NCI-H2081 (cell line): ENCODE measurements at places on chromosomes 6 and 20.

- DNase-seq, result no peak
Measured at GRCh38 chr6:144295211-144295610, 10.1 kb downstream of the UTRN start.

DNA sequence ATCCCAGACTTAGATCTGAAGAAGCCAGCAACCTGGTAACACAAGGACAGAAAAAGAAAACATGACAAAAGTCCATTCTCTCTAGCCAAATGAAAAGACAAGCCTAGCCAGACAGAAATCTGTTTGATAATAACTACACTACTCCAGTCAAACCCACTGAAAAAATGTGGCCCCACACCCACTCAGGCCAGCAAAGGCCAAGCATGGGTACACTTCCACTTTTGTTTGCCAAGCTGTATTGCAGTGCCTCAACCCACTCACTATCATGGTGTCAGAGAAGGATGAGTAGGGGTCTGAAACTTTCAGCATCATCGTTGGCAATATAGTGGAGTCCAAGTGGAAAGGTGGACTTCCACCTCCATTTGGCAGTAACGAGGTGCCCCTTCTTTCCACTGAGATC, 45.8 kb downstream of the EPM2A start:
- no peak for DNase-seq

- no peak for DNase-seq
Measured at GRCh38 chr6:20819774-20820400, 285.6 kb downstream of the CDKAL1 start.

DNA sequence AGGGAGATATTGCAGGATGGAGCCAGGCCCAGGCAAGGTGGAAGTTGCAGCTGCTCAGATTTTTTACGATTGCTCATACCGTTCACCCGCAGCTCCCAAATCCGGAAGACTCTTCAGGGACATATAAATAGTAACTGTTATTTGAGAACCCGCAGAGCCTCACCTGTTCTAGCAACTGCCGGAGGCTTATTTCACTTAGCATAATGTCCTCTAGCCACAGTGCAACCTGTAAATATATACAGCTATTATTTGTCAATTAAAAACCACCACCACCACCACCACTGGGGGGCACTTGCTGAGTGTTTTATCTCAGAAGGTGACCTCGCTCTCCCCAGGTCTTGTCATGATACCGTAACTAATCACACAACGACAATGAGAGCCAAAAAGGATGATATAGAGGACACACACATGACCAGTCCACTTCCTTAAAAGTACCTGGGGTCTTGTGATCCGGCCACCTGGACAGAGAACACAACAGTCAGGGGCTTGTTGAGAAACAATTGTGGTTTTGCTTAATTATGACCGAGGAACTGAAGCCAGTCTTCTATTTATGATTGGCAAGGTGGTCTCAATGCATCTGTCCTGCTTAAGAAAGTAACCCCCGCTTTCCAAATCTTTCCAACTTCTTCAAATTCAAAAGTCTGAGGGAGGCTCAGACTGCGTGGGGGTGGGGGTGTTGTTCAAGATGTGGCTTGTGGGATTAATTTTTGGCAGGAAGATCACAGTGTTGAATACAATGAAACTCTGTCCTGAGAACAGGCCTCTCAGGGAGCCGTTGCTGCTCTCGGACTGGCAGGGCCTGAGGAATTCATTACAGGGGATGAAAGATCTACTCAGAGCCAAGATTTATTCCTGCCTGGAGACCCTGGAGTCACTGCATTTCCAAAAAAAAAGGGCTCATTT, 107.7 kb upstream of the PRND start:
- DNase-seq, result peak; percentile 74

GRCh38 chr6:33212857-33213165, 4.5 kb downstream of the RING1 start:
- DNase-seq, result no peak

DNA sequence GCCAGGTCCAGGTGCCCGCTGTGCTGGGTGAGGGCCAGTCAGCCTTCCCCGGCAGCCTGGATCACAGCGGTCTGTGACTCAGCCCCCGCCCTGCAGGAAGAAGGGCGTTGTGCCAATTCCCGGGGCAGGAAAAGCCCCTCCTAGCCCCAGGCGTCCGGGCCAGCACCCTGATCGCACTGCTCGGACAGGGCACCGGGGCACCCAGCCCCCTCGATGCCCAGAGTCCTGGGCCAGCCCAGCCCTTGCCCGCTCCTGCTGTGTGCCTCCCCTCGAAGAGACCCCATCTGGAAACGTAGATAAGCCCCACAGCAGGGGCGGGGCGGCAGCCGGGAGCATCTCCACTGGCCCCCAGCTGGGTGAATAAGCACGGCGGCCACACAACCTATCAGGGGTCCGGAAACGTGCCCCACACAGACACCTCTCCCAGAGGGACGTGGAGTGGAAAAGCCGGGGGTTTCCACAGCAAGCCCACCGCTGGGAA, 9.9 kb downstream of the LAMA5 start:
- no peak for DNase-seq

DNA sequence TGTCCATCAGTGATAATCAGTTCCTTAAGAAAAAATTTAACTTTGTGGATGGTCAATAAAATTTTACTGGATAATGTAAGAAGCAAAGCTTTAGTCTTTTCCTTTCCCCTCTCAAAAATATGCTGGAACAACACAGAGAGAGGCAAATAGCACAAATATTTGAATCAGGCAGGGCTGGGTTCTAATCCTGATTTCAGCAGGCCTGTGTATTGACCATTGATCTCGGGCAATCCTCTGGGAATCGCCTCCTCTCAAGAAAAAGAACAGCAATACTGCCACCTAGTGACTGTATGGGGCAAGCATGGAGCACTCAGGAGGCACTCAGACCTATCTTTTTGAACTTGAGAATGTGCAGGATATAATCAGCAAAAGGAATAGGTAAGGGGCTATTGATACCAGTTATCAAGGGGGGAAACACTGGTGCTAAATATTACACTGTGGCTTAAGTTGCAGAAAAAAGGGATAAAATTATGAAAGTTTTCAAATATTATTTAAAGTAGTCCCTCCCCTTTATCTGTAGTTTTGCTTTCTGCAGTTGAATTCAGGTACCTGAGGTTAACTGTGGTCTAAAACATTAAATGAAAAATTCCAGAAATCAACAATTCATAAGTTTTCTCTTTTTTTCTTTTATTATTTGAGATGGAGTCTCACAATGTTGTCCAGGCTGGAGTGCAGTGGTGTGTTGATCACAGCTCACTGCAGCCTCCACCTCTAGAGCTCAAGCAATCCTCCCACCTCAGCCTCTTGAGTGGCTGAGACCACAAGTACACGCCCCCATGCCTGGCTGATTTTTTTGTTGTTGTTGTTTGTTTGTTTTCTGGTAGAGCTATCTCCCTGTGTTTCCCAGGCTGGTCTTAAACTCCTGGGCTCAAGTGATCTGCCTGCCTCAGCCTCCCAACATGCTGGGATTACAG, 91.8 kb upstream of the NHSL1 start:
- DNase-seq, result peak; percentile 72

DNA sequence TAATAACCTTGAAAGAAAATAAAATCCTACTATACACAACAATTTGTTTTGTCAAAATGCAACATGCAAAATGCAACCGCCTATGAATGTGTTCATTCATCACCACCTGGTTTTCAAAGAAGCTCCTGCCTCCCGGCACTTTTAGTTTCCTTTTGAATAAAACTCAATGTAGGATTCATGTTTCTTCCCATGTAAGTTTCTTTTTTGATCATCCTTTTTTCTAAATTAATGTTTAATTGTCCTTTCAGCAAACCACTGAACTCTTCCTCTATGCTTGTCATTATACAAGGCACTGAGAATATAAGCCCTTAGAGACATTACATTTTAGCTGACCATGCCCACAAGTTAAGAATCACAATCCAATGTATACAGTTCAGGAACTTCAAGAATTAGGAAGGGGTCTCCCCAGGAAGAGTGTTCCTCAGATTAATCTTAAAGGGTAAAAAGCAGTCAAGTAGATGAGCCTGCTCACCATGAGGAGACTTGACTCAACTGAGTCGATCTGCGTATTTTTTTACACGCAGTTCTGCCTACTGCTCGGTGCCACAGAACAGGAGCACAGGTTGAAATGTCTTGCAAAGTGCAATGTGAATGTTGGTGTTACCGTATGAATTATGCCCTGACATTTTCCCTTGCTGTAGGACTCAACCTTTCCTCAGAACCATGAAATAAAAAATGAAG, 7.2 kb upstream of the THEMIS start:
- DNase-seq, result no peak

GRCh38 chr20:50152394-50153152, 950 bp downstream of the PEDS1 start:
- DNase-seq, result no peak

GRCh38 chr6:77774457-77774856, 121.6 kb downstream of the MEI4 start:
- DNase-seq, result no peak

DNA sequence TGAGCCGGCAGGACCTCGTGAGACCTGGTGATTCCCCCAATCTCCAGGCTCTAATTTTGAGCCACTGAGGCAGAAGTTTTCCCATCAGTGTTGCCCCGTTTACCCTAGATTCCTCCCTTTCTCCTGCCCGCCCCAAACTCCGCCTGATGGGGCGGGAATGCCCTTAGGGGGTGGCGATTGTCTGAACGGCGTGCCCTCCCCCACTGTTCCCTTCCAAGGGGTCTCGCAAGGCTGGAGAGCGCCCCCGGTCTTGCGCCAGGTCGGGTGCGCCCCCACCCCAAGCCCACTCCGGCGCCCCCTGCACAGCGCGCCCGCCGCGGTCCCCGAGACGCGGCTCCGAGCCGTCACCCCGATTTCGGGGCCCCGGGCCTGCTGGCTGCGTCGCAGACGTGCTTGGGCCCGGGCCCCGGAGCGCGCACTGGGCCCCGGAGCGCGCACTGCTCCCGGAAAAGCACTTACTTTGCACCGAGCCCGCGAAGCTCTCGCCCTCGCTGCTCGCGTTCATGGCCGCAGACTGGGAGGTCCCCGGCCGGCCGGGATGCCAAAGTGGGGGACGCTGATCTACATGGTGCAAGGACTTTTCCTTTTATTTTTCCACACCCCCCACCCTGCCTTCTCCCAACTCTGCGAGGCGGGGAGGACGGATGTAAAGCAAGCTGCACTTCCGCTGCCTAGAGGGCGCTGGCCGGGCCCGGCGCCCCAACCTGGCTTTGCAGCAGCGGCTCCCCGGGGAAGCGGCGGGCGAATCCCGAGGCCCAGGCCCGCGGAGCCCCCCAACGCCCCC, at the start of gene ZFP64:
Gene ZFP64, minus strand, starts transcription at position 648 of the 784 bp plus-strand sequence. Its CDS starts 143 bp downstream, at position 505.
- DNase-seq, result peak; percentile 85

- DNase-seq, result no peak
Measured at GRCh38 chr6:26088344-26088743, 1.1 kb downstream of the HFE start.

GRCh38 chr20:51024761-51025160, 1.9 kb upstream of the KCNG1 start:
- no peak for DNase-seq

GRCh38 chr6:111423960-111424846, 58.8 kb downstream of the REV3L start:
- DNase-seq, result peak; percentile 27

- no peak for DNase-seq
Measured at GRCh38 chr6:41488433-41489119, 57.6 kb upstream of the FOXP4 start.

- no peak for DNase-seq
Measured at GRCh38 chr6:110484321-110484720, 7.9 kb upstream of the SLC22A16 start.

DNA sequence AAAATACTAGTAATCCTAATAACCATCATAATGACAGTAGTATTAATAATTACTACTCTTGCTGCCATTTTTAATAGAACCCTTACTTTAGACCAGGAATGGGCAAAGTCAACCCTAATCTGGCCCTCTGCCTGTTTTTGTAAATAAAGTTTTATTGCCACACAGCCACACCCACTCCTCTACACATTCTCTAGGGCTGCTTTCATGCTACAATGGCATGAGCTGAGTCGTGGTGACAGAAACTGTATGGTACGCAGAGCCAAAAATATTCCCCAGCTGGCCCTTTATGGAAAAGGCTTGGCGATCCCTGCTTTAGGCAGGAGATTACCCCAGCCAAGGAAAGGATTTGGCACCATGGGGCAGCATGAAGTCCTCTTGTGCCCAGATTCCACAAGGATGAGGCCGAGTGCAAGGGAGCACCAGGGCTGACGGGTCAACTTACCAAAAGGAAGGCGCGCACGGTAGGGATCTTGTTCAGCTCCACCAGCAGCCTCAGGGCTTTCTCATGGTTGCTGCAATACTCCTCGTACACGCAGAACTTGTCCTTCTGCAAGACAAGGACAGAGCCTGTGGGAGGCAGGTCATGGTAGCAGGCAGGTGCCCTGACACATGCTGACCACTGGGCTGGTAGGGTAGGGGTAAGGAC, 93.6 kb downstream of the PREX1 start:
- no peak for DNase-seq

DNA sequence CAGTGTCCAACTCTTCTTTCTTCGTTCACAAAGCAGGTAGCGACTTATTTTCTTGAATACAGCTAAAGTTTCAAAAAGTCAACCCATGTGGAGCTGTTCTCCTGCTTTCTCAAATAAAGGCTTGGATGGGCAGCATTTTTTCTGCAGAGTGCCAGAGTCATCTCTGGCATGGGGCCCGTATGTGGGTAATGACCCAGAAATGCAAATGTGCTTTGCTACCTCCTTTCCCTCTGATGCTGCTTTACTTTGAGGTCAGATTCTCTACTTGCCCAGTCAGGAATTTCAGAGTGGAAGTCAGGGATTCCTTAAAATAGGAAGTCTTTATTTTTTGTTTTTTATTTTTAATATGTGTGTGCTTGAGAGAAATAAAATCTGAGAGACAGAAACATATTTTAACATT, 4.9 kb downstream of the NKAIN2 start:
- peak; percentile 68 for DNase-seq

- DNase-seq, result no peak
Measured at GRCh38 chr20:44041001-44041400, 126.3 kb downstream of the TOX2 start.

DNA sequence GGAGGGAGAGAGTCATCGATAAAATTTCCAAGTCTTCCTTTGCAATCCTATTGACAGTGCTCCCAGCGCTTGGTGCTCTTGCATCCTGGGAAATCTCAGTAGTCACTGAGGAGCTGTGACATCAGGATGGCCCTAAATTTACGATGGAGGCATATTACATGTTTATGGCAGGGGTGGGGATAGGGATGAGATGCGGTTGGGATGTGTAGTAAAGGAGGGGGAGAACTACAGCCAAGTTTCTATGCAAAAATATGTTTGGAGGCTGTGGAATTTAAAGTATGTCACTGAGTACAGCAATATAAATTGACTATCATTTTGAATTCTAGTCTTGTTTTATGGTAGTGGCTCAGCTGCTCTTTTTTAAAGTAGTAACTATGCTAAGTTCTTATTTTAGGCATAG, 544.9 kb downstream of the PKHD1 start:
- no peak for DNase-seq
